Renal cortex interstitium (tissue), 15 donors: ENCODE measurements at places on chromosomes 5 and 9. TPM values are rescaled to one million over a fixed set of nuclear protein-coding genes. Genes with fewer than 3 reads are reported as not detected.

DNA sequence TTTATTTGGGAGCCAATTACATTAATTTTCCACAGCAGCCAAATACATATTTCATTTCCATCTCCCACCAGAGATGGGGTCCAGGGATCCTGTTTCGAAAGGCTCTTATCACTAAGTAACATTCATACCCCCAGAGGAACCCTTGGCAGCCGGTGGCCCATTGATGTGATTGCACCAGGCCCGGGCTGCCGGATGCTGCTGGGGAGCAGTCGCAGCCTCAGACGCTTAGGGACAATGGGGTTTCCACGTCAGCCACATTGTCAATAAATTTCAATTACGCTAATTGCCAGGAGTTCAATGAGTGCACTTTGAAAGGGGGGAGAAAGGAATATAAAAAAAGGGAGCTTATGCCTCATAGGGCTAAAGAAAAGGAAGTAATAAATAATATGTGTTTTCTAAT is 478.8 kb upstream of the ADAMTS16 start:
- no peak for DNase-seq

- DNase-seq: no peak
Measured at GRCh38 chr5:25579111-25579510, 934.3 kb upstream of the CDH10 start.

Gene ZBTB6
- 12.5 TPM for polyA plus RNA-seq

GRCh38 chr9:127904561-127905003 is 5.2 kb upstream of the ST6GALNAC6 start:
- DNase-seq: no peak

- DNase-seq: no peak
Measured at GRCh38 chr9:98860871-98861293, 53.4 kb downstream of the GALNT12 start.

DNA sequence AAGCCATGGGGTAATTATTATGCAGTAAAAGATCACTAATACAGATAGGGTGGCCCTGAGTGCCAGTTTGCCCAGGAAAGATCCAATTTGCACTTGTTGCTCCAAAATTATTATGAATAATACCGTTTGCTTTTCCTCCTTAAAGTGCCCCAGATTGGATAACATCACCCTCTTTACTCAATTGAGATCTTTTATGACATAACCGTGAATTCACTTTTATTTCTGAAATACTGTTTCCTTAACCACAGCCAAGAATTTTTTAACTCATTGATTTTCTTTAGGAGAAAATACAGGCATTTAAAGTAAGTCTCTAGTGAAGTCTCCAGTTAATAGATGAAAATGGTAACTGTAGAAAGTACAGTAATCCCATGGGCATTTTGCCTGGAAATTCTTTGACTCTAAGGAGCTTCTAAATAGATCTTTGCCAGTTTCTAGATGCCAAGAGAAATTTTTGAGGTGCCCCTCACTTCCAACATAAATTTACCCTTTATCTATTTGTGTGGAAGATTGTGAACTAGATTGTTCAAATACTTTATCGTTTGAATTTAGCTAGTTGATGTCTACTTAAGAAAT is 99.2 kb downstream of the UHRF2 start:
- DNase-seq: no peak

DNA sequence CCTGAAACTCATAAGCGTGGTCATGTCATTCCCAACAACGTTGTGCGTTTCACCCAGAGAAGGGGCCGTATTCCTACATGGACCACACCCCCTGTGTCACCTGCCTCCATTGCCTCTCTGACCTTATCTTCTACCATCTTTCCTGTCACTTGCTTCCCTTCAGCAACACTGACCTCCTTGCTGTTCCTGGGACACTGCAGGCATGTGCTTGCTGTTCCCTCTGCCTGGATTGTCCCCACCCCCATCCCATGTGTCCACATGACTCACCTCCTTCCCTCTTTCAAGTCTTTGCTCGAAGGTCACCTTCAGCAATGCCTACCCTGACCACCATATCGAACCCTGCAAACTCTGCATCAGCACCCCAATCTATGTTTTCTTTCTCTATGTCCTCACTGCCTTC is 133.2 kb upstream of the ZNF618 start:
- no peak for DNase-seq

DNA sequence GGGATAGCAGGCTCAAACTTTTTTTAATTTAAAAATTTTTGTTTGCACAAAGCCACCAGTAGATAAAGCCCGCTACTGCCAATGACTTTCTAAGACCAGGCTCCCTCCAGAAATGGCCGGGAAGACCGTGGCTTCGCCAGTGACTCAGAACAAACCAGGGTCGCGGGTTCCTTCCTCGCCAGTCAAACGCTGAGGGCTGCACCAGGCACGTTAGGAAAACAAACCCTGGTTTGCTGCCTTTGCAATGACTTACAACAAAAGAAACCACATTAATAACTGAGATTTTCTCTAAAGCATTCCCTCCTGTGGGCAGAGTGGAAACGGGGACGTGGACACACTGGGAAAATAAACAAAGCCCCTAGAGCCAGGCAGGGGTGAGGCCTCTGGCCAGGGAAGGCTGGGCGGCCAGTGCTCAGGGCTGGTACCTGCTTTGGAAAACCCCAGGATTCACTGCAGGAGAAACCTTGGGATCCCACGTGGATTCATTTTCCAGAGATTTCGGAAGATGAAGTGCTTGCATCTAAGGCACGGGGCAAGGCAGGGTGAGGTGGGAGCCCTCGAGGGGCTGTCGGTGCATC is 3.8 kb downstream of the PRRX2 start:
- no peak for DNase-seq

GRCh38 chr9:130299785-130300615 is 34.4 kb downstream of the HMCN2 start:
- DNase-seq: no peak

DNA sequence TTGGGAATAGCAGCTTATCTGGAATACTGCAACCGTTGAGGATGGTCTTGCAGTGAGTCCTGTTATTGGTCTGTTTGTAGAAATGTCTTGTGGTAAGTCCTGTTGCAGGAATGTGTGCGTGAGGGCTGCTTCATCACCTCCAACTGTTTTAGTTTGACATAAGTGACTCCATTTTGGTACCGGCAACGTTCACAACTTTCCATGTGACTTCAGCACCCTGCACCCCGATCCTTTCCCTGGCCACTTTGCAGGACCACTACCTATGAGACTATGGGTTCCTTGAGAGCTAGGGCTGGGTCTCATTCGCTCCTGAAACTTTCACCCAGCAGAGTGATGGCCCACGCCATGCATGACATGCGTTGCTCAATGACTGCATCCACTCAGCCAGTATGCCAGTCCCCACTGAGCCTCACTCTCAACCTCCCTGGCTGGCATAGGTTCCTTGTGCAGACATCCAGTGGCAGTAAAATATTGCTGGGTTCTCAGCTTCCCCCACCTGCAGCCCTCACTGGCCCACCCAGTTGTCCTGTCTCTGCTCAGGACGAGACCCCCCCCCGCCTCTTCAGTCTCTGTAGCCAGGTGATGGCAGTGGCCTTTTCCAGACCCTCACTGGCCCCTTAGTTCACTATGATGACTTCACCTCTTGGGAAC is 8.0 kb downstream of the SURF6 start:
- DNase-seq: no peak

Gene F12
- 10.2 TPM for polyA plus RNA-seq

DNA sequence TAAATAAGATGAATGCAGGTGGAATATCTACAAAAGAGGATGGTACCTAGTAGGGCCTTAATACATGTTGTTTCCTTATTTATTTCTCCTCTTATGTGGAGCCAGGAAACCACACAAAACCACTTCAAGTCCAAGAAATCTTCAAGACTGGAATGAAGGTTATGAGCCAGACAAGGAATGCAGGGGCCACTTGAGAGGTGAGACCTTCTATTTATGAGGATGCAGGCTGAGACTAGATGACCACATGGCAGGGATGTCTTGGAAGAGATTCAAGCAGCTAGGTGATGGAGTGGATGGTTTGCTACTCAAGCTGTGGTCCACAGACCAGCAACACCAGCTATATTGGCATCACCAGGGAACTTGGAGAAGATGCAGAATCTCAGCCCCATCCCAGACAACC is 92.2 kb downstream of the TNC start:
- DNase-seq: no peak

DNA sequence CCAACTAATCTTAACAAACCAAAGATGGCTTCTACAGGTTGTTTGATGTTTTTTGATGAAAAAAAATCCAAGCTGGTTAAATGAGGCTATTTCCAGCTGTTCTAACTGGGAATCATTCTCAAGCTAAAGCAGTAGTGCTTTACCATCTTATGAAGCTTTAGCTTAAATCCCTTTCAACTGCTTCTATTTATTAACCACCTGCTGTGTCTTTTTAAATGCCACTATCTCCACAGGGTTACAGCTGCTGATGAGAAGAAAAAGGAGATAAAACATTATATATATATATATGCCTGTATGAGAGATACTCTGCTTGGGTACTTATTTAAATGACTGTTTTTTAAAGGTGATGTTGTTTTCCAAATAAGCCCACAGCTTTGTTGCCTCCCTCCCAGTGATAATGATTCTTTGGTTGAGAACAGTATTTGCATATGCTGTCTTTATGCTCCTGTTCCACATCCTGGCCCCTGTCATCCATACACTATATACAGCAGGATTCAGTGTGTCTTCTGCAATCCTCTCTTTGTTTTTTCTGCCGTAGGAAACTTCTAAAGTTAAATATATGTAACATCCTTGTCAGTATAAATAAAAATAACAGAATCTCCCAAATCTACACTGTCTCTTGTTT is 164.0 kb downstream of the PAM start:
- DNase-seq: no peak

Gene EDIL3
- 60.3 TPM for polyA plus RNA-seq

Gene TTC39B
- 7.5 TPM for polyA plus RNA-seq

DNA sequence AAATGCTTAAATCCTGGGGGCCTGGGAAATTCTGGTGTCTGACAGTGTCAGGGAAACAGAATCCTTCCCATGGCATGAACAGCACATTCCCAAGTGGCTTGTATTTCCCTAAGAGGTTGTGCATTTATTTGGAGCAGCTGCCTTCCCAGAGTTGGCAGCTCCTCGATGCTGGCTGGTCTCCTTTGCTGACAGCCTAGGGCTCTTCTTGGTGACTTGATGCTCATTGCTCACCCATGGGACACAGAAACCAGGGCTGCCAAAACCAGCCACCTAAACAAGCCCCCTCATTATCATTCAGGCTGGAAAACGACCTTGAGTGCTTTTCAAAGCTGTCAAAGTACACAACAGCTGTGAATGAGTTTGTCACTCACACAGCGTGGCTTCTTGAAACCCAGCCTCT is 24.2 kb downstream of the ENHO start:
- no peak for DNase-seq

DNA sequence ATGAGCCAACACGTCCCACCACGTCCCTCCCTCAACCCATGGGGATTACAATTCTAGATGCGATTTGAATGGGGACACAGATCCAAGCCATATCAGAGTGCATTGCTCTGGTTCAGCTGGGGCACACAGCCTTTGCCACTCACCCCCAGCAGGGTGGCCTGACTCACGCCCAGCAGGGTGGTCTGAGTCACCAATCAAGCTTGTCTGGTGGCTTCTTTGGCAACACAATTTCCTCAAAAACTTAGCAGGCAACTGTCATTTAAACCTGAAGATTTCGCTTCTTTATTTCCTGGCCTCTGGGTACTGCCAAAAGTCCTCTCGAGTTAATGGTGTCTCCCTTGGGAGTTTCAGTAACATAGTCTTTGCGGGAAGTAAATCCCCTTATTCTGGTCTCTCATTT is 16.3 kb upstream of the SEMA5A start:
- DNase-seq: no peak

- no peak for DNase-seq
Measured at GRCh38 chr9:112061152-112061740, 113.9 kb downstream of the SUSD1 start.

- DNase-seq: no peak
Measured at GRCh38 chr9:133261103-133261752, 13.8 kb downstream of the ABO start.

Gene SPATA31C1
- 0.71 TPM for polyA plus RNA-seq

GRCh38 chr5:167940911-167941310 is 350.5 kb upstream of the WWC1 start:
- no peak for DNase-seq

Gene RANBP17
- polyA plus RNA-seq: 16.2 TPM

DNA sequence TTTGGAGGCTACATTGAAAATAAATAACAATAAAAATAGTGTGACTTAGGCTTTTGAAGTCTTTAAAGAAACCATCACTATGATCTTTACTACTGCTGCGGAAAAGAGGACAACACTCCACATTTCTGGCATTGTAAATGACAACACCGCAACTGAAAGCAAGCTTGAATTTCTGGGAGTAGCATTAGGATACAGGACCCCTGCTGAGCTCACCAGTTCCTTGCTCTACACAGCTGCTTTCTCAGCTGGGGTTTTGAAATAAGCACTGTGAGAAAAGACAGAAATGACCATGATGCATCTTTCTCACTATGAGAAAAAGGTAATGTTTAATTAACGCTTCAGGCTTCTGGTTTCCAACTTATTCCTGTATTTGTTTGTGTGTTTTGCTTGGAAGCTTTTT is 168.0 kb downstream of the TAF11L14 start:
- no peak for DNase-seq

Gene SHOC1
- 0.64 TPM for polyA plus RNA-seq

Gene FAM151B
- polyA plus RNA-seq: 2.1 TPM

Gene TAL2
- 3.5 TPM for polyA plus RNA-seq

DNA sequence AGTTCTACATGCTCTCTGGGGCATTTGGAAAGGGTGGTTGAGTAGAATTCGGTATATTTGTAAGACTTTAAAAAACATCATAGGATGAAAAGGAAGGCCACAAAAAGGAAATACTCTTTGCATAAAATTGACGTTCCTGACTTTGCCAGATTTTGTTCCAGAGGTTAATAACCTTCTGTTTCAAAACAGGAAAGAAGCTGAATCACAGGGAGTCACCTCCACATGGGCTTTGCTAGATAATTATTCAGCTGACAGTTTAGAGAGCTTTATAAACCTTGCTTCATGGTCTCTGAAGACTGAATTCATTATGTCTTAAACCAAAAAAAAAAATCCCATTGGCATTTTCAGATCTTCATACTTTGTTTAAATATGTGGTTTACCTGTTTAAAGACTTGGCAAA is 203.7 kb downstream of the SEMA6A start:
- no peak for DNase-seq

DNA sequence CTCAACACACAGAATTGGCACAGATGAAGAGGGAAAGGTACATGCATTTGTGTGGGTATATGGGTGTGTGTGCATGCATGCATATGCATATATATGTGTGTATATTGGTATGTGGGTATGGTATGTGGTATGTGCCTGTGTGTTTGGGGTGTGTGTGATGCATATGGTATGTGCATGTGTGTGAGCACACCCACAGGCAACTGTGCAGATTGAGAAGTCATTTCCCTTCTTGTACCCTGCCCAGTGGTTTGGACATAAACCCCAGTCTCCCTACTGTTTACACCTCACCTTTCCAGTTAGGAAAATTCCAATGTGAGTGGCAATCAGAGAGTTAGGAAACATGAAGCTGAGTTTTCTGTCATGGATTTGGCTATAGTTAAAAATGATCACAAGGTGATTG is 178.0 kb downstream of the NXNL2 start:
- no peak for DNase-seq

Gene IL31RA
- 0.11 TPM for polyA plus RNA-seq

Gene FOXD1
- 16.4 TPM for polyA plus RNA-seq

DNA sequence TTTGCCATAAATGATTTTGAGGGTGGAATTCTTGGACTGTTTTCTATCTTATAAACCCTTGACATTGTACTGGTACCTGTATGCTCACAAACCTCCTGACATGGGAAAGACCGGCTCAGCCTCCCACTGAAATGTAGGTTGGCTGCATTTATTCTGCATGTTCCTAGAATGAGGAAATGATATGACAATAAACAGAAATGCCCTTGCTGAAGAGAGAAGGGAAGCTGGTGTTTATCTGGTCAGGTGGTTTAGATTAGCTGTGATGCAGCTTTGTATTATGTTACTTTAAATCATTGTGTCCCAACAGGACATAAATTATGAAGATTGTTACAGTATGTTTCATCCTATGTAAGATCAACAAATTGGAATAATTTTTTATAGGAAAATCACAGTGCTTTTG is 23.1 kb upstream of the CATSPER3 start:
- DNase-seq: no peak
